Fibroblast of lung (primary cell): ENCODE measurements at places on chromosomes 5 and 9. TPM values are rescaled to one million over a fixed set of nuclear protein-coding genes. Genes with fewer than 3 reads are reported as not detected.

ARSI gene
- 3.3 and 12.5 TPM in 2 replicates for polyA plus RNA-seq

NSG2 gene
- polyA plus RNA-seq = not detected in 2 replicates

IFNA13 gene
- polyA plus RNA-seq = not detected in 2 replicates

ELAVL2 gene
- polyA plus RNA-seq = 0.02 and 0.03 TPM in 2 replicates

LCN6 gene
- polyA plus RNA-seq = not detected in 2 replicates

TXNDC15 gene
- polyA plus RNA-seq = 86.0 and 132 TPM in 2 replicates

SPATA31E1 gene
- polyA plus RNA-seq = 0.01 TPM in 1 of 2 replicates, not detected in the other

LCN2 gene
- not detected in 2 replicates for polyA plus RNA-seq

GLDC gene
- polyA plus RNA-seq = 0.45 and 0.73 TPM in 2 replicates

DNA sequence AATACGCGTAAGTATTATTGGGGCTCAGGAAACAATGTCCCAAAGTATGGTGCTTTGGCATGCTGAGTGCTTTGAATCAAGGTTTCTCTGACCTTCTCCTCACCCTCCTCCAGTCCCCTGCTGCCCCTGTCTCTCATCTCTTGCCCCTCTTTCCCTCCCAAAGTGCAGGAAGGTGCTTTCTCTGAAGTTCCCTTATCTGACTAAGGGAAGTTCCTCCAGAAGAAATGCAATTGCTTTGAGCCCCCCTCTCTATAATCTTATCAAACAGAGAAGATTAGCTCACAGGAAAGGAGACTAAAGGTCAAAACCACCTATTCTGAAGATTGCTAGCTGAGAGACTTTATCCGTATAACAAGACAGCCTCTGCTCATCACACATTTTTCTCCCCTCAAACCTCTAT, 288.1 kb downstream of the ARL15 start:
- H3K27me3 ChIP-seq = no peaks in the 10 kb centered on the region
- no peak for DNase-seq
- no peak overlapping the region for H3K4me3 ChIP-seq

- peaks cover 6% of the 10 kb centered on the region for H3K4me1 ChIP-seq
- H3K27ac ChIP-seq = peak overlapping the region; percentile 52
- H3K36me3 ChIP-seq = no peaks in the 10 kb centered on the region
These were observed 1.2 kb upstream of the RNF38 start for GRCh38 chr9:36401164-36401740.

DNA sequence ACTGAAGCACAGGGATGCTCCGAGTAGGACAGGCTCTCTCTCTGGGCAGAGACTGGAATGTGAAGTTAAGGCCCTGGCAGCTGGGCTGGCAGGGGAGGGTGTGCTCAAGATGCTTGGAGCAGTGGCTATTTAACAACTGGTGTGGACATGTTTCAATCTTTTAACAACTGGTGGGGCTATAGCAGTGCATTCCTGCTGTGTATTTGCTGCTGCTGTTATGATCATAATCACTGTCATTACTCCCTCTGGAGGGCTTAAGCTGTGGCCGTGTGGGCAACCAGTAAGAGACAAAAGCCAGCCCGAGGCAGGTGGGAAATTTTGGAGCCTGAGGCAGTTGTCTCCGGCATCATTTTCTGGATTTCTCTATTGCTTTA, 33.3 kb upstream of the PTGS1 start:
- no peak overlapping the region for H3K27ac ChIP-seq
- peaks cover 14% of the 10 kb centered on the region for H3K27me3 ChIP-seq
- no peak for DNase-seq
- H3K4me1 ChIP-seq = no peaks in the 10 kb centered on the region
- no peaks in the 10 kb centered on the region for H3K36me3 ChIP-seq
- no peak overlapping the region for H3K4me3 ChIP-seq

DNA sequence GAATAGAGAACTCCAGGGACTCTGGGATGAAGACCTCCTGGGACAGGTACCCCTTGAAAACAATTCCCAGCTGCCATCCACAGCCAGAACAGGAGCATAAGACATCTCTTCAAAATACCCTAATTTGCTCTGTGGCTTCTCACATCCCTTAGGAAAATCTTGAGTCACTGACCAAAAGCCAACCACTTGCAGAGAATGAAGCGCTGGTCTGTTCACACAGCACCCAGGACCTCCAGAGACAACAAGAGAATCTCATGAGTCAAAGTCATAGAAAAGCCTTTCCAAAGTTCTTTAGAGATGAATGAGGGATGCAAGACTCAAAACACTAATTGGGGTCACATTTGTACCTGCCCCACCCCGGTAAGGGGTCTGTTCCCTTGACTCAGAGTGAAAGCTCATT, 210.6 kb downstream of the SEMA5A start:
- H3K4me1 ChIP-seq = peaks cover 5% of the 10 kb centered on the region
- no peak for DNase-seq
- no peak overlapping the region for H3K27ac ChIP-seq
- no peak overlapping the region for H3K4me3 ChIP-seq
- no peaks in the 10 kb centered on the region for H3K27me3 ChIP-seq

- H3K4me3 ChIP-seq = no peak overlapping the region
- no peaks in the 10 kb centered on the region for H3K4me1 ChIP-seq
- no peaks in the 10 kb centered on the region for H3K36me3 ChIP-seq
- no peak overlapping the region for H3K27ac ChIP-seq
- no peak for DNase-seq
- H3K27me3 ChIP-seq = no peaks in the 10 kb centered on the region
These were observed 1174.2 kb upstream of the C9orf72 start for GRCh38 chr9:28747351-28747985.

DNA sequence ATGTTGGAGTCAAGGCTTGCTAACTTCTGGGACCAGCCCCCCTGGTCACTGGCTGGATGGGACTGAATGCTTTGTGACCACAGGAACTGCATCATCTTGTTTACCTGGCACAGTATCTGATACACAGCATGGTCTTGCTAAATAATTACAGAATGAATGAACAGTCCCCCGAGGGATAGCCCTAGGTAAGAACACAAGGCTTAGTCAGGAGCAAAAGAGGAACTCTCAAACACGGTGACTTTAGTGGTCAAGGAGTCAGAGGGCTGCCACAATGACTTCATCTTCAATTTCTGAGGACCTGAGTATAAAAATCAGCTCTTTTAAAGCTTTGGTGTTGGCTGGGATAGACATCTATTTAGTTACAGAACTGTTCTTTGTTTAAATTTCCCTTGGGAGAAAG, 15.1 kb upstream of the CXCL14 start:
- no peaks in the 10 kb centered on the region for H3K36me3 ChIP-seq
- no peak for DNase-seq
- H3K27me3 ChIP-seq = no peaks in the 10 kb centered on the region
- H3K4me3 ChIP-seq = no peak overlapping the region

DNA sequence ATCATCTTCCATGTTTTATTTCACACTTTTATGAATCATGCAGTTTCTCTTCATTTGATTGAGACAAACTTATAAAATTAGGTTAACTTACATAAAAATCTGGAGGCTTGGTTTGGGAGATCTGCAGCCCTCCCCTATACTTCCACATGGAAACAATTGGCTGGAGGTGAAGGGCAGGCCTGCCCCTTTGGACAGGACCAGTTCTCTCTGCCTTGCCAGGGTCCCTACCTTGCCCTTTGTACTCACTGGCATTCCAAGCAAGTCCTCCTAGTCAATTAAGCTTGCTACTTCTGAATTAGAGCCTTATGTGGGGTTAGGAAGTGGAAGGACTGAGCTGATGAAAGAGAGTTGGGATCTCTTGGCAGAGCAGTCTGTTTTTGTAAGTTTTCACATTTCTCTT, 257.3 kb downstream of the GAS1 start:
- no peaks in the 10 kb centered on the region for H3K27me3 ChIP-seq
- DNase-seq = no peak
- H3K36me3 ChIP-seq = no peaks in the 10 kb centered on the region
- no peak overlapping the region for H3K27ac ChIP-seq
- H3K4me1 ChIP-seq = no peaks in the 10 kb centered on the region
- no peak overlapping the region for H3K4me3 ChIP-seq

- H3K36me3 ChIP-seq = no peaks in the 10 kb centered on the region
- H3K4me3 ChIP-seq = no peak overlapping the region
- H3K27ac ChIP-seq = no peak overlapping the region
- no peaks in the 10 kb centered on the region for H3K4me1 ChIP-seq
- H3K27me3 ChIP-seq = no peaks in the 10 kb centered on the region
- no peak for DNase-seq
These were observed 84.6 kb upstream of the PPP1R26 start for GRCh38 chr9:135394699-135395645.

- H3K4me1 ChIP-seq = no peaks in the 10 kb centered on the region
- H3K4me3 ChIP-seq = no peak overlapping the region
- no peaks in the 10 kb centered on the region for H3K36me3 ChIP-seq
These were observed 957.8 kb upstream of the TYRP1 start for GRCh38 chr9:11735391-11735790.

DNA sequence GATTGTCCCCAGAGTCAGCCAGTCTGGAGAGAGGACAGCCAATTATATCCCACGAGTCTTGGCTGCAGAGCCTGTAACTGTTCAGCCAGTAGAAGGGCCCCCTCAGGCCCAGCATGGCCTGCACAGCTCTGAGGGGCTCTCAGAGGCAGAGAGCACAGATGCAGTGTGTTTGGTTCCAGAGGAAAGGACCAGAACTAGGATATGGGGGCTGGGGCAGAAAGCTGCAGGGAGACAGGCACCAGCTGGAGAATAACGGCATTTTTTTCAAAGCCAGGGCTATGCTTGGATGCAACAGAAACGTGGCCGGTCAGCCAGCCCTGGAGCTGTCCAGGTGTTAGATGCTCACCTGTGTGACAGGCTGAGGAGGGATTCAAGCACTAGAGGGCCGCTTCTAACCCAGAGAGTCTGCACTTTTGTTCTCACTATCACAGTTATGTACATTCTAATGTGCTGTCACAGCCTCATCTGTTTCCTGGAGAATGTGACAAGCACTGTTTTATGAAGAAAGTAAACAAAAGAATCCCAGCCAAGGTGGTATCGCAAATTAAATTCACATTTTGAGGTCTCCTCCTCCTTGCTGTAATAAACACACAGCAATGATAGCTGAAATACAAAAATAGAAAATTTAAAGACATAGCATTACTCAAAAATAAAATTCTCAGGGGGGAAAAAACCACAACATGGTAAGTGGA, 96.5 kb downstream of the GABBR2 start:
- H3K4me3 ChIP-seq = no peak overlapping the region
- H3K36me3 ChIP-seq = no peaks in the 10 kb centered on the region

DNA sequence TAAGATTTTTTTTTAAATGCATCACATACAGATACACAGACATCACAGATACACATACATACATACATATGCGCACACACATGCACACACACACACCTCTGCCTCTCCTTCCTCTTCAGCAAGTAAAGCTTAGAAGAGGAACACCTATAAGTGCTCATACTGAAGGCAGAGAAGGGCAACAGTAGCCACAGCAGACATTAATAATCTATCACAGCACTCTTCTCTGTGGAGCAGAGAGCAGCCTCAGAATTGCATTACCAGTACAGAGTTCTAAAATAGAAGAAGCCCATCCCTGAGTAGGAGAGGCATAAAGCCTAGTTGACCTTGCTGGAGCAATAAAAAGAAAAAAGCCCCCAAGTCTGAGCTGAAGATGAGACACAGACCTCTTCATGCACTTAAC, 110.6 kb downstream of the MLLT3 start:
- DNase-seq = no peak
- no peak overlapping the region for H3K4me3 ChIP-seq

DNA sequence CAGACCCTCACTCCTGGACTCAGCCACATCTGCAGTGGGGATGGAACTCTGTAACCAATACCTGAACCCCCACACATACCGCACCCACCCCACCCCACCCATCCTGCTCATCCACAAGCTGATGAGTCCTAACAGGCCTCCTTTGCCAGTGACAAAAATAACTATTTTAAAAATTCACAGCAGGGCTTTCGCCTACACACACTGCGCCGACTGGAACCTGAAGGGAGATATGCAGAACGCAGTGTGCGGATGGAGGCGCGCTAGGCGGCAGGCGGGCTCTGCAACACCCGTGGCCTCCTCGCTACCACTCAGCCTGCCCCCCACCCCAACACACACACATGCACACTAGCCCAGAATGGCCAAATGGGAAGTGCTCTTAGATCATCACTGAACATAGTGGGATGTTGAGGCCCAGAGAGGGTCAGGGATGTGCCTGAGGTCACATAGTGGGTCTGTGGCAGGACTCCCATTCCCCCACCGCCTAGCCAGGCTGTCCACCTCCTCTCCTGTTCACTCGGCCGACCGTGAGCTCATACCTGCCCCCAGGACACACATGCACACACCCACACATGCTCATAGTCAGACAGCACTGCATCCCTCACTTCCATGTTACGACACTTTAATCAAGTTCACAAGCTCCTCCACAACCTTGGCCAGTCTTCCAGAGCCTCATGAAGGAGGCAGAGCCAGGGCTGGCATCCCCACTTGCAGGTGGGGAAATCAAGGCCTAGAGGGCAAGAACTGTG, 6.3 kb upstream of the CAMK2A start:
- peaks cover 23% of the 10 kb centered on the region for H3K4me1 ChIP-seq
- H3K27me3 ChIP-seq = no peaks in the 10 kb centered on the region
- H3K36me3 ChIP-seq = peaks cover 2% of the 10 kb centered on the region
- no peak overlapping the region for H3K4me3 ChIP-seq
- no peak for DNase-seq

DNA sequence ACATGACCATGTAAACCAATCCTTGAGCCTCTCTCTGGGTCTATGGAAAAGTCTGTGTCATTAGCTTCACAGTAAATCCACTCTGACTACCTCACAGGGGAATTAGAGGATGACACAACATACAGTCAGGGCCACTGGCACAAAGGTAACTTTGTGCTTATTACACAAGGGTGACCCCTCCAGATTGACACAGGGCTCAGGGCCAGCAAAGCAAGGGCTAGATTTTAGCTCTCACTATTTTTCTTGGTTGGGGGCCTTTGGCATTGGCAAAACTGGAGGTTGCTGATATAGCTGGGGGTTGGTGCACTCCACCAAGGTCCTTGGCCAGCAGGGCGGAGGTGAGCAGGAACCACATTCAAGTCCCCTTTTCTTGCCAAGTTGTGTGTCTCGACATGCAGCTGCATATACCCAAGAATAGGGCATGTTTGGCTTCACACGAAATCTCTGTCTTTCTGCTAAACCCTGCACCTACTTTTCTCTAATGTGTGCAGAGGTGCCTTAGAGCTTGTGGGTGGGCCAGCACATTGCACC, 15.2 kb upstream of the OSMR start:
- H3K4me1 ChIP-seq = peaks cover 6% of the 10 kb centered on the region
- no peaks in the 10 kb centered on the region for H3K27me3 ChIP-seq
- no peak overlapping the region for H3K27ac ChIP-seq
- no peaks in the 10 kb centered on the region for H3K36me3 ChIP-seq

DNA sequence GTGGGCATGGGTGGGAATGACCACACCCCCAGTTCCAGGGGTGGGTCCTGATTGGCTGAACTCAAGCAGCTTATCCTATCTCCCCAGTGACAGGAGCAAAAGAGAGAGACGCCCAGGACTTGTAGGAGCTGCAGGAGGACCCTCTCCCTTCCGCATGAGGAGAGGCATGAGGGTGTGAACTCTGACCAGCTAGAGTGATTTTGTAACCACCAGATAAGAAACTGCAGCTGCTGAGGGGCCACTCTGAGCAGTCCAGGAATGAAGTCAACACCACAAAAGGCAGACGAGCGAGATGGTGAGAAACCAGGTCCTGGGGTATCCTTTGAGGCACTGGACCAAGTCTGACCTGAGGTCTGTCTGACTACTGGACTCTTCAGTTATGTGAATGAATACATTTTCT, 521.9 kb downstream of the BNC2 start:
- H3K4me1 ChIP-seq = peaks cover 11% of the 10 kb centered on the region
- H3K4me3 ChIP-seq = no peak overlapping the region
- no peak overlapping the region for H3K27ac ChIP-seq
- DNase-seq = peak; percentile 77
